Activated CD8-positive, alpha-beta memory T cell treated with anti-CD3 and anti-CD28 coated beads, Interleukin-2, amount 10 ng/mL, durations not matched to agents 7 days and 5 days (primary cell): ENCODE measurements at places on chromosomes 11 and 22.

DNA sequence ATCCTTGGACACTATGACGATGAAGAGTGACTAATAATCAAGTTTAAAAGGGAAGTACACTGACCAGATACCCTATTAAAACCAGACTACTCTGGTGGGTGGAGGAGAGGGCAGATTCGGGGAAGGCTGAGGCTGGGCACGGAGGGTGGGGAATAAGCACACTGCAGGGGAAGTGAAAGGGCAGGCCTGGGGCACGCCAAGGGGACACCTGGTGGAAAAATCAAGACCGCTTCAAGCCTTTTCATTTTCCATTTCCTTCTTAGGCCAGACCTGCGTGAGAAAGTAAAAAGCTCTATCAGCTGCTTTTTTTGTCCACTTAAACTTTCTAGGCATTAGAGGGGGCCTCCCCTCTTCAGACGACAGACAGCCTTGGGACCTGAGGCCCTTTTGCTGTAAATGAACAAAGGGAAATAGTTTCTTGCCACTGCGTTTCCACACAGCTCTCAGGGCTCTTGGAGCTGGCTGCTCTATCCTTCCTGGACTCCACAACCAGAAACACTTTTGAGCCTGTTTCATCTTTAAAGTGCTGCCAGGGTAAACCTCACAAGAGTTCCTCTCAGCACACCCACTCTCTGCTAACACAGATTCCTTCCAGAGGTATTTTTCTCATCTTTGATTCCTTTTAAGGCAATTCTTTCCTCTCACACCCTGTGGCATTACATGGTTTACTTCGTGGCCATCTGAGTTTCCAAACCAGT lies 25.0 kb upstream of the SERPIND1 start:
- no peak for DNase-seq

DNA sequence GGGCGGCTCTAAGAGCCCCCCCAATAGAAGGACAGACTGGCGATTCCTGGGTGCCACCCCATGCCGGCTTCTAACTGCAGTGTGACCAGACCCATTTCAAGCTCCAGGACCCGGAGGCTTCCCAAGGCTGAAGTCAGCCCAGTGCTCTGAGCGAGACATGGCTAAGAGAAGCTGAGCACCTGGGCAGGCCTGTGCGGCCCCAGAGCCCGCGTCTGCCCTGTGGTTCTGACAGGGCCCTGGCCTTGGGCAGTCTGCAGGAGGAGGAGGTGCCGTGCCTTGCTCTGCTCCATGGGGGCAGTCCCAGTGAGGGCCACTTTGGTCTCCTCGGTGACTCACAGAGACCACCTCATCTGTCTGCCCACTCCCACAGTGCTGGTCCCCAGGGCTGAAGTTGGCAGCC lies 1314.2 kb downstream of the BRD1 start:
- DNase-seq, result no peak

GRCh38 chr22:43381693-43382092 lies 30.1 kb upstream of the MPPED1 start:
- DNase-seq, result peak; percentile 80

DNA sequence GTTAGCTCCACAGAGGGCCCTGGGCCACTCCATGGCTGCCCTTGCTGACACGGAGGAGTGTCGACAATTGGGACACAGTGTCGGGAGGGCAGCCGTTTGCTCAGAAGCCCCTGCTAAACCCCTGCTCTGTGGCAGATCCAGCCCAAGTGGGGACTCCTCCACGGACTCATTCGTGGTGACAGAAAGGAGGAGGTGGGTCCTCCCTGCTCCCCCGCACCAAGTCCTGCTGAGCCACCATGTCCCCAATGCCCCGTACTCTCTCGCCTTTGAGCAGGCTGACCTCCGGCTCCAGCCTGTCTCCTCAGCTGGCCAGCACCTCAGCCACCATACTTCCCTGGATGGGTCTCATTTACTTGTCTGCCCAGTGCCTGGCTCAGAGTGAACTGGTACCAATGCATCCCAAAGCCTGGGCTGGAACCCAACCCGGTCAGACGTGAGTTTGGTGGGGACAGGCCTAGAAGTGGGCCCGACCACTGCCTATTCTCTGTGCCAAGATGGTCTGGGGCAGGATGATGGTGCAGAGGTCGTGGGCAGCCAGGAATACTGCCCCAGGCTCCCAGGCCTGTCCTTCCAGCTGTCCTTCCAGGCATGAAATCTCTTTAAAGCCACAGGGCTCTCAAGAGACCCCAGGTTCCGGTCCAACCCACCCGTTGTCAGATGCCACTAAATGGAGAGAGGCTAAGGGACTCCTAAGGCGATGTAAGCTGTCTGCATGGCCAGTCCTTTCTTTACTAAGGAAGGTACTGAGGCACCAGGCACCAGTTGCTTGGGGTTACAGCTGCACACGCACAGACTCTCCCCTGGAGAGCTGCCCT lies 4.3 kb downstream of the CBX6 start:
- no peak for DNase-seq

DNA sequence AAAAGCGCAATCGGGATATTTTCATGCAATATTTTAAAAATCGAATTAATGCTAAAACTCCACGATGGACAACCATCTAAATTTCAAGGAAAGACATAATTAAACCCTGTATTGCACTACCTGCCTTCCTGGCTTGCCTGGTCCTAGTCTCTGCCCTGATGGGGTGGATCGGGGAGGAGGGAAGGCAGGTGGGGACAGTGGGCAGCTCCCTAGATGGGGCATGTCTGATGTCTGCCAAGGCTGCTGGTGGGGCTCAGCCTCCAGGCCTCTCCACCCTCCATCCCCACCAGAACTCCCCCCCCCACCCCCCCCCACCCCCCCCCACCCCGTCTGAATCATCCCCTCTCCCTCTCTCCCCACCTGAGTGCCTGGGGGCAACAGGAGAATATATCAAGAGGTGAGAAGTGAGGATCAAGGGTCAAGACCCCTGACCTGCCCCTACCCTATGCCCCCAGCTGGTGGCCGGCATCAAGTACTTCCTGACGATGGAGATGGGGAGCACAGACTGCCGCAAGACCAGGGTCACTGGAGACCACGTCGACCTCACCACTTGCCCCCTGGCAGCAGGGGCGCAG lies 650 bp downstream of the CST6 start:
- no peak for DNase-seq

GRCh38 chr11:45252134-45252856 lies 33.8 kb downstream of the SYT13 start:
- DNase-seq, result peak; percentile 45

DNA sequence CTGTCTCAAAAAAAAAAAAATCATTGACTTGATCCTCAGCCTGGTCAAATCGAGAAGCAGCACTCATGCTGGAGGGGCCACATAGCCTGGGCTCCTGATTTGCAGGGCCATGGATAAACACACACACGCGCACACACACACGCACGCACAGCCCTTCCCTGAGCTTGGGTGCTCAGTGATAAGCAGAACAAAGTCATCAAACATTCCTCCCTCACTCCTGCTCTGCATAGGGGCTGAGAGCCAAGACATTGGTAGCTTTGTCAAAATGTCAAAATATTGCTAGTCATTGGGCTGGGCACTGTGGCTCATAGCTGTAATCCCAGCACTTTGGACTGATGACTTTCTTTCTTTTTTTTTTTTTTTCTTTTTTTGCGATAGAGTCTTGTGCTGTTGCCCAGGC lies 34.0 kb upstream of the A4GALT start:
- DNase-seq, result no peak

DNA sequence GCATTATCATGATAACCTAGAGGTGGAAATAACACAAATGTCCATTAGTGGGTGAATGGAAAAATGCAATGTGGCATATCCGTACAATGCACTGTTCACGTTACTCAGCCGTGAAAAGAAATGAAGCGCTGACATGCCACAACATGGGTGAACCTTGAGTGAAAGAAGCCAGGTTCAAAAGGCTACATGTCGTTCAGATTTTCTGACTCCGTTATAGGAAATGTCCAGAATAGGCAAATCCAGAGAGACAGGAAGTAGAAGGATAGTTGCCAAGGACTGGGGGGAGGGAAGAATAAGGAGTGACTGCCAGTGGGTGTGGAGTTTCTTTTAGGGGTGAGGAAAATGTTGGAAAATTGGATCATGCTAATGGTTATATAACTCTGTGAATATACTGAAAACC lies 133.8 kb downstream of the ATXN10 start:
- no peak for DNase-seq

DNA sequence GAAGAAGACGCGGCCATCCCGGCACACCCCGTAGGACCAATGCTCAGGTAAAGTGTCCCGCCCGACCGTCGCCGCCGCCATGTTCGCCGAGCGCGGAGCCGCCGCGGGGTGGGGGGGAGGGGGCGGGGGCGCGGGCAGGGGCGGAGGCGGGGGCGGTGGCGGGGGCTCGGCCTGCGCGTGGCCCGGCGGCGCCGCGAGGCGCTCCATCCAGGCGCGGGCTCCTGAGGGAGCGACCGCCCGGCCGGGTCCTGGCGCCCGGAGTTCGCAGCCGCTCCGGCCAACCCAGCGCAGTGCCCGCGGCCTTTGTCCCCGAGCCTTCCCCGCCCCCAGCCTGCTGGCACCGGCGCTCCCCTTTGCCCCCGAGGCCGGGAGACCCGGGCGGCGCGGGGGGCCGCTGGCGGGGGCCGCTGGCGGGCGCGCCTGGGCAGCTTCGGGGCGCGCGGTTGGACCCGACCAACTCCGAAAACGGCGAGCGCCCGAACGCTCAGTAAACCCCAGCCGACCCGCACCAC lies at the start of gene PLEKHA7:
Gene PLEKHA7, minus strand, starts transcription at position 94 of the 512 bp plus-strand sequence. Its CDS starts 13 bp downstream, at position 81.
- no peak for DNase-seq

- DNase-seq, result no peak
Observed at GRCh38 chr11:128328955-128329551, 258.3 kb downstream of the ETS1 start.

- DNase-seq, result peak; percentile 60
Observed at GRCh38 chr11:57249384-57250319, 12.6 kb upstream of the APLNR start.

GRCh38 chr22:27985323-27986275 lies 66.5 kb upstream of the PITPNB start:
- DNase-seq, result peak; percentile 33

- DNase-seq, result no peak
Observed at GRCh38 chr11:116217441-116217840, 555.3 kb downstream of the BUD13 start.

DNA sequence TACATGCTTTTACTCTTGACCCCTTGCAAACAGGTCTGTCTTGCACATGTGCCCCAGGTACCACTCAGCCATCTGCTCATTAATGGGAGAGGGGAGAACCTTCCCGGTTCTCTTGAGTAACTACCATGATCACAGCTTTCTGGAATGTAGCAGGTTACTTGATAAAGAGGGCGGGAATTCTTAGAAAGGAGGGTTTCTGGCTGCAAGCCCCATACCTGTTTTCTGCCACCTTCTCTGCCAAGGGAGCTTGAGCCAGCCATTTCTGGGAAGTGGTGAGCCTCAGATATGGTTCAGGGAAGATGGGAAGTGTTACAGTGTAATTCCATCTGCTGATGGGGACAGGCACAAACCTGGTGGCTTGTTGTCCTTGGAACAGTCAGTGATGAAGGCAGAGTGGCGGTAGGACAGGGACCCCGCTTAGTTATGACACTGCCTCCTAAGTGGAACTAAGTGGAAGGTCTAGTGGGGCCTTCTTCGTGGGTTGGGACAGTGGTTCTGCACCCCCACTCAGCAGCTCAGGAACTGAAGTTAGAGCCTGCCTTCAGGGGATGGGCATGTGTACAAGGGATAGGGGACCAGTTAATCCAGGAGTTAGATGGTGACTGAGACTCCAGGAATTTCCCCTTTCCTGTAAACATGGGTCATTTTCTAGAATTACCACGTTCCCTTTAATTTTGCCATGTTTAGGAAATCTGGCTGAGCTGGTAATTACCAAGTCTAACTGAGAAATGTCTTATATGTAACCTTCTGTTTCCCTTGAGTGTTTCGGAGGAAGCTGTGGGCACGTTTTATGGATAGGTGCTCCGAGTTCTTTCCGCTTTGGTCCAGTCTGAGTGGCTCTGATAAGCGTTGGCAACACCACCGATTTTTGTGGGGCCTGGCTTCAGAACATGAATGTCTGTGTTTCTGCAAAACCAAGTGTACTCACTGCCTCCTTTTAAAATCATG lies 35.3 kb downstream of the BCR start:
- DNase-seq, result no peak

- no peak for DNase-seq
Observed at GRCh38 chr11:108838102-108838791, 173.4 kb downstream of the DDX10 start.

DNA sequence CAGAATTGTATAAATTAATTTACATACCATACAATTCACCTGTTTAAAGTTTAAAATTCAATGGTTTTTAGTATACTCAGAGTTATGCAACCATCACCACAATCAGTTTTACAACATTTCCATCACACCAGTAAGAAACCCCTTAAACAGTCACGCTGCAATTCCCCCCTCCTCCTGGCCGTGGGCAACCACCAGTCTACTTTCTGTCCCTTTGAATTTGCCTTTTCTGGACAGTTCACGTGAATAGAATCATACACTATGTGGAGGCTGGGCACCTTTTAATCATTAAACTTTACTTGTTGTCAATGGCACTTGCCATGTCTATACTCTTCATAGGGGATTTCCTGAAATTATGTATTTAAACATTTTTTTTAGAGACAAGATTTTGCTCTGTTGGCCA lies 20.1 kb upstream of the SWAP70 start:
- no peak for DNase-seq

DNA sequence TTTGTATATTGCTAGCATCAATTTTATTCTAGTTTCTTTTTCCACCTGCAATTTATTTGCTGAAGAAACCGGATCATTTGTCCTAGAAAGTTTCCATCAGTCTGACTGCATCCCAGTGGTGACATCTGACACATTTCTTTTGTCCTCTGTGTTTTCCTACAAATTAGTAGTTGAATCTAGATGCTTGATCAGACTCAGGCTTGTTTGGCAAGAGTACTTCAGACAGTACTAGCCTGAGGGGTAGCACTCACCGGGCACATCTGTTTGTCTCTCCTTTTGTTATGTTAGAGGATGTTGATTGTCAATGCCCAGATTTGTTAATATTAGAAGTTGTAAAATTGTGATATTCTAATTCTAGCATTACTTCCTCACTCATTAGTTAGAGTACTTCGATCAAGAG lies 204.8 kb downstream of the SWAP70 start:
- no peak for DNase-seq

DNA sequence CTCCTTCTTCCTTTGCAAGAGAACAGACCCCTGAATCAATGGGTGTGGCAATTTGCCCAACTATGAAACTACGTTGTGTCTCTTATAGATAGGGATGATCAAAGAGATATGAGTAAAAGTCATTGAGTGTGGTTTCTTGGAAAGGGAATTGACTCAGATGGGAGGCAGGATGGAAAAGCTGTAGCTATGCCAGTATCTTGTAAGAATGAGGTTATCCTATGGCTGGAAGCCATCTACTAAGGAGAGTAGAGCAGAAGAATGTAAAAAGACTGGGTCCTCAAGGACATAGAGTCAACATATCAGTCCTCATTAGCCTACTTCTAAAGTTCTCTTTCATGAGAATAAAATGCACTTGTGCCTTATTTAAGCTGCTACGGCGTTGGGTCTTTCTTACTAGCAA lies 78.9 kb upstream of the POU2AF2 start:
- DNase-seq, result no peak

GRCh38 chr11:34653851-34654482 lies 33.1 kb downstream of the EHF start:
- DNase-seq, result no peak
